ENCODE measurements at places on chromosomes 2 and 18.

DNA sequence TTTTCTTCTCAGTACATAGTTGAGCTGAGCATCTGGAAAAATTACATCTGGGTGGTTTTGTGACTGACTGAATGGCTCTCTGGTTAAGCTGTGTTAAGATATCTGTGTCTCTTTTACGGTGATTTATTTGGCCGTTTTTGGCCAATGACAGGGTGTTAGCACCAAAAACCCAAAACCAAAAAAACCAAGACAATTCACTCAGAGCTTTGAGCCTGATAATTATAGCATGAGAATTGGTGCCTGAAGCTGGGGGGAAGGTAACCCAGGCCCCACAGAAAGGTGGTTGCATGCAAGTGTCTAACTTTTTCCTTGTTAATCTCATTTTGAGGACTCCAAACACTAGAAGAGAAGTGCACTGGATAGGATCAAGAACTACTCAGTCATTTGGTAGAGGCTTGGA, 4.5 kb downstream of the CD28 start:
- no peak for DNase-seq

- DNase-seq, result peak; percentile 54
Measured at GRCh38 chr2:10282611-10283105, 20.0 kb upstream of the HPCAL1 start.

GRCh38 chr2:72990695-72991438, 73.5 kb downstream of the EMX1 start:
- no peak for DNase-seq

- no peak for DNase-seq
Measured at GRCh38 chr2:120852200-120852815, 116.6 kb downstream of the GLI2 start.

DNA sequence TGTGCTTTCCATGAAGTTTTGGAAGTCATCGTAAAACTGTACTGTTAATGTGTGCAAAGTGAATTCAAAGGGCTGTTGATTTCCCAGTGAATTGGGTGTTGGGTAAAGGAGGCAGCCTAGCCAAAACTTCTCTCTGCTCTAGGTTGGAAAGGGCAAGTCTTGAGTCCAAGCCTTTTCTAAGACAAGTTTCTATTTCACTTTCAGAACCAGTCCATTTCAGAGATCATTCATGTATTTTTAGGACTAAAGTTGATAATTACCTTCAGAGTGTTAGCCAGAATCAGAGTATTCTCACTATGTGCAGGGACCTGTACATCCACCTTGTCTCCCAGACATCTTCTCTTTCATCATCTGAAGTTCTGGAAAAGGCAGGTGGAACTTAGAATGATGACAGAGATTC, 636.1 kb upstream of the KLHL29 start:
- DNase-seq, result no peak

GRCh38 chr2:45770811-45771210, 119.3 kb downstream of the PRKCE start:
- no peak for DNase-seq

- DNase-seq, result peak; percentile 77
Measured at GRCh38 chr18:10290638-10291235, 163.7 kb upstream of the APCDD1 start.

DNA sequence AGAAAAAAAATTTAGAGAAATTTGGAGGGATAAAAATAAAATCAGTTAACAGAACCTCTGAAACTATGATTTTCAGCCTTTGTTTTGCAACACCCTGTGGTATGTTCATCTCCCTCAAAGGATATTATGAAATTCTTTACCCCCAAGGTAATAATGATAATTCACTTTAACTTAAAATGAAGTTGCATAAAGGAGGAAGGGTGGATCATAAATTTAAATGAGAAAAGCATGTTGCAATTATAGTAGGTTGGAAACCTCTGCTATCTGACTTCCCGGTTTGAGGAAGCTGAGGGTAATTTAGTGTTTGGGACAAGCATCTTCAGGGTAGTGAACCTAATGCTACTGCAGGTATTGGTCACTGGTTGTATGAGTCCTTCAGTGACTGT, 102.9 kb downstream of the BABAM2 start:
- DNase-seq, result no peak

- no peak for DNase-seq
Measured at GRCh38 chr2:225999692-226000091, 600.2 kb downstream of the NYAP2 start.

DNA sequence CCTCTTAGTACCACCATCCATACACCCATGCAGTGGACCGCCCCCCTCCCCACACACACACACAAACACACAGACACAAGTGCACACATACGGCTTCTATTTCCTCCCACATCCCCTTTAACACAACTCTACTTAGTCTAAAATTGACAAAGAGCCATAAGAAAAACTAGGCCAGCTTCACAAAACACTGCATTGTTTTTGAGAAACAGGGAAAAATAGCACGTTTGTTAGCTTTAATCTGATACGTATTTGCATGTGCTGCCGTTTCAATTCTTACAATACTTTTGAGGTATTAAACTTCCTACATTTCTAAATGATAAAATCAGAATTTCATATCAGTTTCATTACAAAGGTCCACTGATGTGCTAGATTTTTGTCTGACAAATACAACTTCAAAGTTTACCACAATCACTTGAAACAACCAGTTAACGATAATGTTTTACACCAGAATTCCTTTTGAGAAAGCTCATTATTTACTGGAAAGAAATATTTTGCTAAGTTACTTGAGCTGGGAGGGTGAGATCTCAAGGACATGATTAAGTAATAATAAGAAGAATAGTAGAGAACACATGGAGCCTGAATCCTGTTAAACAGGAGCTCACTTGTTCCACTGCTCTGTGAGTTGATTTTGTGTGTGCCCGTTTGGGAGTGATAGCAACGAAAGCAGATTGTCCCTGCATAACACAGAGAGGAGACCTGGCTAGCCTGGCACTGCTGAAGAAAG, 74.5 kb downstream of the MOGAT1 start:
- DNase-seq, result no peak

DNA sequence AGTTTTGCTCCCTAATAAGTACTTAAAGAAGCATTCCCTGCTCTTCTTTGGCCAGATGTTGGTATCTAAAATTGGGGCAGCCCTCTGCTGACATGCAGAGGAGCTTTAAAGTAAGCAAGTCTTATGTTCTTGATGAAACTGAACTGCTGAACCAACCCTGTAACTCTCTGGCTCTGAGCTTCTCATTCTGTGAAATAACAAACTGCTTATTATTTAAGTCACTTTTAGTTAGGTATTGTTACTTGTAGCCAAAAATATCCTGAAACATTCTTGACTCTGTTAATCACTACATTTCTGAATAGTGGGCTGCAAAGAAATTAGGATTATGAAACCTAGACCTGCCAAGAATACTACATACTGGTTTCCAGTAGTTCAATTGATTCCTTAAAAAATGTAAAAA, 15.5 kb downstream of the PPP3R1 start:
- DNase-seq, result no peak

DNA sequence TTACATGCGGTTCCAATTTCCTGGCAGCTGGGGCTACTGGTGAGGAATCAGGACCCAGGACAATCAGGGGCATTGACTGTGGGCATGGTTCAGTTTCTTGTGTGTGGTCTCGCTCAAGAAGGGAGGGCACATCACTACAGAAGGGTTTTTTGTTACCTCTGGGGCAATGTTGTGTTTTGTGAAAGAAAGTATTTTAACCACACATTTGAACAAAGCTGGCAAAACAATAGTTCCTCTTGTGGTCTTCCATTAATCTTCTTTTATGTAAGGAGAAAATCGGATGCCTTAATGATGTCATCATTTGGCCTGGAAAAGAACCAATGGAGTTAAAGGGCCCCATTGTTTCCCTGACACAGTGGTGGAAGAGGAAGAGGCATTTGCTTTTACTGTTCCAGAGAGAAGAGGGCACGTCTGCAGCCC, 197.4 kb downstream of the SH3BP4 start:
- DNase-seq, result no peak

GRCh38 chr18:755506-755905, 43.1 kb upstream of the ENOSF1 start:
- DNase-seq, result no peak

DNA sequence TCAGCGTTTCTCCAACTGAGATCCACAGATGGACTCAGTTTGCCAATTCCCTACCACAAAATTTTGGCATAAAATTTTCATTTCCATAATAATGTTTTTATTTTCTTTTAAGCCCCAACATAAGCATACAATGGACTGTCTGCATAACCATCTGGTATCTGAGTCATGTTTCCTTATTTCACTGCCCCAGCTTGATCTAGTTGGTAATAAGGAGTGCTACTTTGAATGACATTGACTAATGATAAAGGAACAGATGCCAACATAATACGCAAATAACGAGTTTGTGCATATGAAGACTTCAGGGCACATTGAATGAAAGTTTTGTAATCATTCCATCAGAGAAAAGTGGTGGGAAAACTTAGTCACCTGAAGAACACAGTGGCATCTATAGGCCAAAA, 8.8 kb upstream of the MBD2 start:
- no peak for DNase-seq
